ENCODE measurements at places on chromosomes 12 and 14. TPM values are rescaled to one million over a fixed set of nuclear protein-coding genes. Genes with fewer than 3 reads are reported as not detected.

The DPPA3 gene
- not detected for polyA plus RNA-seq

The CDKN1B gene
- polyA plus RNA-seq = 64.3 TPM

The CD163 gene
- polyA plus RNA-seq = 137 TPM

DNA sequence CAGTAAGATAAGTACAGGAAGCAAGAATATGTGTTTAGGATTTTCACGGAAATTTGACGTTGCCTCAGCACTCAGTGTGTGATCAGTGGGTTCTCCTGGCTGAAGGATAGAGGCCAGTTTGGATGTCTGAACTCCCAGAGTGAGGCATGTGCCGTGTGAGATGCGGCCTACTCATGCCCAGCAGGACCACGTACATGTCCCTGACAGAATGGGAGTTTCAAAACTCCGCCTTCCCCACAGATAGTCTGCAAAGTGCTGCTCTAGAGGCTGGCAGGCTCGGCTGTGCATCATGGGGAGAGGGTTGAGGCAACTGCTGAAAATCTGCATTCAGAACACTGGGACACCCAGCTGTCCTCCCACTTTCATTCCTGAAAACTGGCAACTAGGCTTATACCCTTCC lies 58.3 kb downstream of the NINJ2 start:
- no peak overlapping the region for H3K27ac ChIP-seq
- DNase-seq = no peak
- H3K36me3 ChIP-seq = no peaks in the 10 kb centered on the region
- H3K4me3 ChIP-seq = no peak overlapping the region
- no peaks in the 10 kb centered on the region for H3K4me1 ChIP-seq

- DNase-seq = no peak
- no peak overlapping the region for H3K4me3 ChIP-seq
- no peaks in the 10 kb centered on the region for H3K4me1 ChIP-seq
- no peaks in the 10 kb centered on the region for H3K36me3 ChIP-seq
These were observed 2.6 kb upstream of the SOX5 start for GRCh38 chr12:23952071-23952470.

The MIP gene
- polyA plus RNA-seq = not detected

- DNase-seq = no peak
- H3K4me1 ChIP-seq = no peaks in the 10 kb centered on the region
- H3K27ac ChIP-seq = no peak overlapping the region
- no peak overlapping the region for H3K4me3 ChIP-seq
These were observed 71.8 kb downstream of the NINJ2 start for GRCh38 chr12:591167-592023.

DNA sequence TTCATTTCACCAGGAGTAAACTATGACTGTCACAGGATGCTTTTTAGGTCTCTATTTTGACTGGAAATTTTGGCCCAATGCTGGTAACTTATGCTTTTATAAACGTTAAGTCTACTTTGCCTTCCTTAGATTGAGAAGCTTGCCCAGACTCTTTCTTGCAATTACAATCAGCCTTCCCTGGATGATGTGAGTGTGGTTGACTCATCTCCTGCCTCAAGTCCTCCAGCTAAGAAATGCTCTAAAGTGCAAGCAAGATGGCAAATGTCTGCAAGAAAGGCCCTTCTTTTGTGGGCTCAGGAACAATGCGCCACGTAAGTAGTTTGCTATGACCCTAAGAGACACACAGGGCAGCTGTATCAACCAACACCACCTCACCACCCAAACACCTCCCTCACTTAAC lies 96.9 kb downstream of the SYNE2 start:
- no peak for DNase-seq
- H3K27me3 ChIP-seq = no peaks in the 10 kb centered on the region
- H3K4me1 ChIP-seq = no peaks in the 10 kb centered on the region
- no peak overlapping the region for H3K27ac ChIP-seq
- no peak overlapping the region for H3K4me3 ChIP-seq

- DNase-seq = no peak
- no peak overlapping the region for H3K4me3 ChIP-seq
- H3K36me3 ChIP-seq = no peaks in the 10 kb centered on the region
These were observed 12.5 kb downstream of the CIT start for GRCh38 chr12:119864591-119864990.

DNA sequence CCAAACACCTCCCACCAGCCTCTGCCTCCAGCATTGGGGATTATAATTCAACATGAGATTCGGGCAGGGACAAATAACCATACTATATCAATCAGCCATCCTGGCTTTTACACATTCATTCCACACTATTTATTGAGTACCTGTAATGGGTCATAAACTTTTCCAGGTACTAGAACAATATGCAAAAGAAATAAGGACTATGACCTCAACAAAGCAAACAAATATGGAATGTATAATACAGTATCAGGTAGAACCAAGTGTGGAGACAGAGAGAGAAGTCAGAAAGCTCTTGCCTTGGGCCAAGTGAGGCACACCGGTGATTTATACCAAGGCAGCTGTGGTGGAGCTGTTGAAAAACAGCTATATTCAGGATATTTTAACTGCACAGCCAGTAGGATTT lies 116.3 kb downstream of the TSPAN8 start:
- no peak overlapping the region for H3K4me3 ChIP-seq
- H3K27ac ChIP-seq = no peak overlapping the region
- no peaks in the 10 kb centered on the region for H3K27me3 ChIP-seq
- DNase-seq = no peak
- no peaks in the 10 kb centered on the region for H3K36me3 ChIP-seq

GRCh38 chr14:34334329-34334728 lies 127.7 kb downstream of the SPTSSA start:
- H3K27me3 ChIP-seq = no peaks in the 10 kb centered on the region
- no peak overlapping the region for H3K27ac ChIP-seq
- H3K4me3 ChIP-seq = no peak overlapping the region
- no peaks in the 10 kb centered on the region for H3K4me1 ChIP-seq
- no peak for DNase-seq

DNA sequence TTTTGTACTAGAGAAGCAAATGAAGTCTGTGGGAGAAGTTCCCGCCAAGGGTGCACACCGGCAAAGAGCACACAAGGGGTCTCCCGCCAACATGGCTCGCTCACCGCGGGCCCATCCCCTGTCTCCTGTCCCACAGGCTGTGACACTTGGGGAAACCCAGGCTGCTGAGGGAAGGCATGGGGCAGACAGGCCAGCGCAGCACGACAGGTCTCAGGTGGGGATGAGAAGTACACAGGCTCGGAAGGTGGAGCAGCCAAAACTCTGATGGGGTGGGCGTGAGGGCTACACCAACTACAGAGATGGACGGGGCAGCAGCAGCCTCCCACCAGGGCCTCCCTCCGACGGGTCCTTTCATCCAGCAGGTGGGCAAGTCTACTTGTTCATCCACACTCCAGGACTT lies 64.4 kb downstream of the RNF34 start:
- no peaks in the 10 kb centered on the region for H3K27me3 ChIP-seq
- H3K4me1 ChIP-seq = no peaks in the 10 kb centered on the region
- H3K4me3 ChIP-seq = no peak overlapping the region
- no peak for DNase-seq

All from aorta (tissue), 5 donors.